Uterus (tissue), 4 donors: ENCODE measurements at places on chromosomes 11 and 22. TPM values are rescaled to one million over a fixed set of nuclear protein-coding genes. Genes with fewer than 3 reads are reported as not detected.

CDC42EP2 gene
- 65.3 TPM for total RNA-seq

RAG1 gene
- total RNA-seq, result 0.88 TPM

OR52A5 gene
- not detected for total RNA-seq

HSCB gene
- total RNA-seq, result 13.6 TPM

SPON1 gene
- 139 TPM for total RNA-seq

FAT3 gene
- total RNA-seq, result 9.3 TPM

- H3K27ac ChIP-seq, result no peak overlapping the region
- H3K4me3 ChIP-seq, result no peak overlapping the region
- DNase-seq, result no peak
- no peaks in the 10 kb centered on the region for H3K27me3 ChIP-seq
- no peaks in the 10 kb centered on the region for H3K4me1 ChIP-seq
Measured at GRCh38 chr11:69209038-69209350, 53.3 kb downstream of the SMIM38 start.

DNA sequence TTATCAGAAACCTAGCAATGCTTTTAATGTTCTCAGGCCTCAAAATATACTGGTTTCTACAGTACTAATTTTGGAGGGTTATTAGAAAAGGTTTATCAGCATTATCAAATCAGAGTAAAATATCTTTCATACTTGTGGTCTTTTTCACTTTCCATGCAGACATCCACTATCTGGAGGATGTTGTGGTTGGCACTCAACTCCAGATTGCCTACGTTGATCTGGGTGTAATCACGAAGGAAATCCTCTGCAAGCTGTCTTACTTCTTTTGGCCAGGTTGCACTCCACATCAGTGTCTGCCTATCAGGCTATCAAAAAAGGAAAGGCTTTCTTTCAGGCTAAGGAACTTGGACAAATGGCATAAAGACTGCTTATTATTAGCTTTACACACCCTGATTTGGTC is 11.6 kb downstream of the DDX17 start:
- H3K4me3 ChIP-seq, result no peak overlapping the region
- no peak overlapping the region for H3K27ac ChIP-seq
- DNase-seq, result no peak
- H3K4me1 ChIP-seq, result peaks cover 8% of the 10 kb centered on the region
- no peaks in the 10 kb centered on the region for H3K36me3 ChIP-seq

- no peaks in the 10 kb centered on the region for H3K4me1 ChIP-seq
- no peak overlapping the region for H3K4me3 ChIP-seq
Measured at GRCh38 chr11:95289378-95290101, 58.5 kb upstream of the SESN3 start.

DNA sequence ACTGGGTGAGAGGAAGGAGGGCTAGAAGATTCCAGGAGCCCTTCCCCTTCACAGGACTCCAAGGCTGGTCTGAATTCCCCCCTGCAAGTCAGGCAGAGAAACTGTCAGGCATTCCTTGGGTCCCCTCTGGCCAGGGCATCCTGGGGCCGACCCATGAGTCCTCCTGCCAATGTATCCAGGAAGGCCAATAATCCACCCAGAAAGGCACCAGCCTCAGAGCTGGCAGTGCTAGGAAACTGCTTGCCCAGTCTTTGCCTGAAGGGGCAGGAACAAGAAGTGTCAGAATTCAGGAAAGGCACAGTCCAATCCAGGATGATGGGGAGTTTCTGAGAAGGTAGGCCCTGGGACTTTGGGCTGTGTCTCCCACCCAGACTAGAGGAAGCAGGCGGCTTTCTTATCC is 41.0 kb downstream of the BUD13 start:
- no peaks in the 10 kb centered on the region for H3K36me3 ChIP-seq
- H3K27me3 ChIP-seq, result no peaks in the 10 kb centered on the region
- no peak for DNase-seq
- no peak overlapping the region for H3K4me3 ChIP-seq

GRCh38 chr11:1546077-1546535 is 26.0 kb downstream of the DUSP8 start:
- H3K27ac ChIP-seq, result no peak overlapping the region
- no peak overlapping the region for H3K4me3 ChIP-seq
- H3K36me3 ChIP-seq, result no peaks in the 10 kb centered on the region
- H3K4me1 ChIP-seq, result no peaks in the 10 kb centered on the region
- DNase-seq, result no peak
- H3K27me3 ChIP-seq, result no peaks in the 10 kb centered on the region

GRCh38 chr22:45200860-45201511 is 37.3 kb downstream of the NUP50 start:
- no peaks in the 10 kb centered on the region for H3K36me3 ChIP-seq
- no peak for DNase-seq
- no peaks in the 10 kb centered on the region for H3K27me3 ChIP-seq
- no peaks in the 10 kb centered on the region for H3K4me1 ChIP-seq
- no peak overlapping the region for H3K27ac ChIP-seq

DNA sequence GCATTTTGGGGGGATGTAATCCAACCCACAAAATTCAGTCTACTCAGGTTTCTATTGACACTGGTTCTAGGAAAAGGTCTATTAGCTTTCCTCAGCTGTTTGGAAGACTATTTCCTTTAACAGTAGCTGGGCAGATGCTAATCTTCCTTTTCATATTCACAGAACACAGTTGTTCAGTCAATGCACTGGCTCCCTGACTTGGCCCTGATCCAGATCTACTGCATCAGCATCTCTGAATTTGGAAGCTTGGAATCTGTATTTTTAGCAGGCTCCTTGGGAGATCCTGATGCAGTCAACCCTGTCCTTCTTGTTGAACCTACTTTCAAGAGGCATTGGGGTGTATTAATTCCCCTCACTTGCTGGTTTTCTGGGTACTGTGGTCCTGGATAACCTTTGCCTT is 6.3 kb downstream of the HTATIP2 start:
- H3K4me1 ChIP-seq, result no peaks in the 10 kb centered on the region
- DNase-seq, result no peak
- H3K27me3 ChIP-seq, result no peaks in the 10 kb centered on the region
- H3K36me3 ChIP-seq, result no peaks in the 10 kb centered on the region

GRCh38 chr11:45258982-45259530 is 27.1 kb downstream of the SYT13 start:
- H3K27ac ChIP-seq, result no peak overlapping the region
- H3K4me1 ChIP-seq, result no peaks in the 10 kb centered on the region
- no peaks in the 10 kb centered on the region for H3K27me3 ChIP-seq
- H3K4me3 ChIP-seq, result no peak overlapping the region
- H3K36me3 ChIP-seq, result no peaks in the 10 kb centered on the region
- no peak for DNase-seq

DNA sequence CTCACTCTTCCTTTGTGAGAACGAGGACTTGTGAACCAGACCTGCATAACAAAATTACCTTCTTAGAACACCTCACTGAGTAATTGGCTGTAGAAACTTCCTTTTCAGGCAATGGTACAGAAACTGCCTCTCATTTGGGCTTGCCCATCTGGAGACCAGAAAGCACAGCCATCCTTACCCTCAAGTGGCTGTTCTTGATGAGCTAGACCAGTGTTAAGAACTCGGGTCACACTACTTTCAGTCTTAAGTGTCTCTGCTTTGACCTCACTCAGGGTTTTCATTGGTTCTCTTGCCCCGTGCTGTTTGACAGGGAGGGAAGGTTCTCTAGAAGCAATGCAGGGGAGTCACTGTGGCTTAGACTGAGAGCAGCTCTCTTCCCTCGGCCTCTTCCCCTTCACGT is 29.3 kb downstream of the NAT10 start:
- DNase-seq, result no peak
- H3K27me3 ChIP-seq, result no peaks in the 10 kb centered on the region
- H3K36me3 ChIP-seq, result no peaks in the 10 kb centered on the region
- H3K4me3 ChIP-seq, result no peak overlapping the region

DNA sequence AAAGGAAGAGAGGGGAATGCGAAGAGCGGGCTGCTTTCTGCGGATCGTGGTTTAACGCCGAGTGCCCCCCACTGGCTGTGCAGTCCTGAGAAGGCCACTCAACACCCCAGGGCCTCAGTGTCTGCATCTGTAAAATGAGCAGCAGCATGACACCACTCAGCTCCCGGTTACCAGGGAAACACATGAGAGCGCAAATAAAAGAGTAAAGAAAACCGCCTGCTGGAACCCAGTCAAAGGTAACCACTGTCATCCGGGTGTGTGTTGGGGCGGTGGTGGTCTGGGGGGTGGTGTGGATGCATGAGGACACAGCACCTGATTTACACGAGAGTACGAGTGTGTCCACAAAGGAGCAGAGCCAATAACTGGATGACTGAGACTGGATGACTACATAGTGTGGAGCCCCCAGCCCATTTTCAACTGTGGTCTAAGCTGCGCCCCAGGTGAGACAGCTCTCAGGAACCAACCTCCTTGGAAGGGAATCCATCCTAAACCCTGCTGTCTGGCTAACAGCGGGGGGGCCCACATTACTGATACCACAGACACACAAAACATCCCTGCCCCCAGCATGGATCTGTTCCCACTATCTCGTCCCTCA is 5.7 kb downstream of the CELSR1 start:
- no peak for DNase-seq
- no peaks in the 10 kb centered on the region for H3K27me3 ChIP-seq
- no peak overlapping the region for H3K4me3 ChIP-seq
- no peak overlapping the region for H3K27ac ChIP-seq
- no peaks in the 10 kb centered on the region for H3K36me3 ChIP-seq

GRCh38 chr11:92897487-92897886 is 72.0 kb upstream of the MTNR1B start:
- H3K36me3 ChIP-seq, result no peaks in the 10 kb centered on the region
- no peak for DNase-seq

DNA sequence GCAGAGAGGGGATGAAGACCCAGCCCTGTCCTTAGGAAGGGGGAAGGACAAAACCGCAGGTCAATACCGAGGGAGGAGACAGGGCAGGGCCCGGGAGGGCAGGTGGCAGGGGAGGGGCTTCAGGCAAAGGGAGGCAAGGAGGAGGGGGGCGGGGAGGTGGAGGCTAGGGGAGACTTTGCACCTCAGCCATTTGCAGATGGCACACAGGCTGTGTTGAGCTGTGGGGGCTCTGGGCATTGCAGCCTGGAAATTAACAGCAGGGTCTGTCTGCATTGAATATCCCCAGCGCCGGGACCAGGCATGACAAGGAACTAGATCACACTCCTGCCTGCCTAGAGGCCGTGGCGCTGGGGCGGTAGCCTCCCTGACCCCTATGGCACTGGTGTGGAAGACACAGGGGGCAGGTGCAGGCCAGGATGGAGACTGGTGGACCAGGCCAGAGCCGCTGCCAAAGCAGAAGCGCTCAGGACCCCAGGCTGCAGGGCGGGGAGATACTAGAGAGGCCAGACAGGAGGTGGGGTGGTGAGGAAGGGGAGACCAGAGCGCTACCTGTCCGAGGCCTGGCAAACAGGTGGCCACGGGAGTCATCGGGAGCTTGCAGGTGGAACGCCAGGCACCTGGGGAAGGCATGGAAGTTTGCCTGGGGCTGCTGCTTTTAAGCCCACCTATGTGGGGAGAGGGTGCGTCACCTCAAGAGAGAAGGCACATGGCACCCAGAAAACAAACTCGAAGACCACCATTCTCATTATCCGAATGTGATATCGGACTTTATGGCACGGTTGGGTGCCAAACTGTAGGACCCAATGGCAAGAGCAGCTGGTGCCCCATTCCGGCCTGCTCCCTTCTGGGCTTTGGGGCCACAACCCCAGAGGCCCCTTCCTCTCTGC is 11.5 kb downstream of the CBX6 start:
- H3K4me1 ChIP-seq, result peaks cover 15% of the 10 kb centered on the region
- H3K27me3 ChIP-seq, result no peaks in the 10 kb centered on the region
- H3K4me3 ChIP-seq, result no peak overlapping the region
- no peak overlapping the region for H3K27ac ChIP-seq

DNA sequence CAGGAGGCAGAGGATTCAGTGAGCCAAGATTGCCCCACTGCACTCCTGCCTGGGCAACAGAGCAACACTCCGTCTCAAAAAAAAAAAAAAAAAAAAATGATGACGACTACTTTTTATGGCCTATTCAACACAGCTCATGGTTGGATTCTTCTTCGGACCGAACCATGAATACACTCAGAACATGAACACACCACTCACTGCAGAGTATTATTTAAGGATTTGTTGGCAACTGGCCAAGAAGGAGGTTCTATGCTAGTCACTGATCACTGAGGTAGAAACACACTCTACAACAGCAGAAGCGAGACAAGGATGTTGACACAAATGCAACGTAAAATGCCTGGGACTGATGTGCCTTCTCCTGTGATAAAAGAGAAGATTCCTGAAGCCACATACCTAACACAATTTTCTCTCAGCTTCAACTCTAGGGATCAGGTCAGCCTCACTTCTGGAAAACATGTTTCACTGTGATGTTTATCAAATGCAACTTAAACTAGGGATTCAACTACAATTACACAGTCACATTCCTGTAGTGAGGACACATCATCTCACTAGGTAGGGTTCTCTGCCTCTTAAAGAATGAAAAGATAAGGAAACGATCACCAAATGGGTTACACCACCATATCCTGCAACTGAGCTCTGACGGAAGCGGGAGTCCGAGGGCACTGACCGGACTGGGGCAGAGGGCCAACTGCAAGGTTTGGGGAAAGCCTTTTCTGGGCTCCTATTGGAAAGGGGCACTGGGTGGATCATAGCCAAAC is 82.5 kb downstream of the SGSM3 start:
- H3K27me3 ChIP-seq, result no peaks in the 10 kb centered on the region
- DNase-seq, result no peak
- H3K36me3 ChIP-seq, result no peaks in the 10 kb centered on the region
- no peaks in the 10 kb centered on the region for H3K4me1 ChIP-seq
- no peak overlapping the region for H3K4me3 ChIP-seq

GRCh38 chr11:42237701-42238235 is 778.3 kb upstream of the LRRC4C start:
- no peak for DNase-seq
- no peak overlapping the region for H3K27ac ChIP-seq
- H3K36me3 ChIP-seq, result no peaks in the 10 kb centered on the region
- no peaks in the 10 kb centered on the region for H3K27me3 ChIP-seq

DNA sequence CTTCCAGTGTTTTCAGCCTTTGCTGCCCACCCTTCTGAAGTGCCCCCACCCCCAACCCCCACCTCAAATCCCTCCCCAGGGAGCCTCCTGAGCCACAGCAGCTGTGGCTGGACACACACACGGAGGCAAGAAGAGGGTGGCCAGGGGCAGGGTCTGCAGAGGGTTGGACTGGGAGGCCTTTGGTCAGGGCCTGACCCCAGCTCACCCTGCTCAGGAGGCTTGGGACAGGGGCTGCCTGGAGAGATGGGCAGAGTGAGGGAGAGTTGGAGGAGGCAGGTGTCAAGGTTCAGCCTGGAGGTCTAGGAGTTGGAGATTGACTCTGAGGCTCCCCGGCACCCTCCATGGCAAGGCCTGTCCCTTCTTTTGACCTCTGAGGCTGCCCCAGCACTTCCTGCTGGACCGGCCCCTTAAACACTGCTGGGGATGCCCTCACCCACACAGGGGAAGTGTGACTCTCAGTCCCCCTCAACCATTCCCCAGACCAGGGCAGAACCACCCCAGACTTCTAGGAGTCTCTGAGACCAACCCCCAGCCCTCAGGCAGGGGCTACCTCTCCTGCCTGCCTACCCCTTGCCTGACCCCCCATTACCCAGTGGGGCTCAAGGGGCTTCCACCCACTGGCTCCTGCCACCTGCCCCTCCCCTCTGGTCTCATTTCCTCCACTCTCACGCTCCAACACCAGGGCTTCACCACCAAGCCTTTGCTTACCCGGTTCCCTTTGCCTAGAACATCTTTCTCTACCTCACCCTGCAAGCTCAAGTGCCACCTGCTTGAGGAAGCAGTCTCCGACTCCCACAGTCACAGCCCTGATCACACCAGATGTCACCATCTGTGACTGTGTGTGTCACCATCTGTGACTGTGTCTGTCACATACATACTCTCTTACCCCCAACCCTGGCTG is 8.6 kb downstream of the ARAP1 start:
- H3K27ac ChIP-seq, result no peak overlapping the region
- H3K36me3 ChIP-seq, result no peaks in the 10 kb centered on the region
- H3K4me3 ChIP-seq, result no peak overlapping the region
- DNase-seq, result no peak
- no peaks in the 10 kb centered on the region for H3K4me1 ChIP-seq

GRCh38 chr11:9799886-9800285 is 136.0 kb downstream of the SWAP70 start:
- DNase-seq, result no peak
- no peak overlapping the region for H3K27ac ChIP-seq
- H3K4me1 ChIP-seq, result no peaks in the 10 kb centered on the region
